PC-9 (cell line): ENCODE measurements at places on chromosomes 6 and 20. TPM values are rescaled to one million over a fixed set of nuclear protein-coding genes. Genes with fewer than 3 reads are reported as not detected.
A peak's percentile ranks its signal among the peaks of the same experiment; 100 is the strongest.

- no peak for DNase-seq
Measured at GRCh38 chr6:5532941-5533340, 271.6 kb downstream of the FARS2 start.

The C6orf118 gene
- total RNA-seq: not detected in 2 replicates

GRCh38 chr20:3208786-3209256 lies 477 bp upstream of the ITPA start:
- no peak for DNase-seq

The MARCKS gene
- total RNA-seq: 93.2 and 106 TPM in 2 replicates

DNA sequence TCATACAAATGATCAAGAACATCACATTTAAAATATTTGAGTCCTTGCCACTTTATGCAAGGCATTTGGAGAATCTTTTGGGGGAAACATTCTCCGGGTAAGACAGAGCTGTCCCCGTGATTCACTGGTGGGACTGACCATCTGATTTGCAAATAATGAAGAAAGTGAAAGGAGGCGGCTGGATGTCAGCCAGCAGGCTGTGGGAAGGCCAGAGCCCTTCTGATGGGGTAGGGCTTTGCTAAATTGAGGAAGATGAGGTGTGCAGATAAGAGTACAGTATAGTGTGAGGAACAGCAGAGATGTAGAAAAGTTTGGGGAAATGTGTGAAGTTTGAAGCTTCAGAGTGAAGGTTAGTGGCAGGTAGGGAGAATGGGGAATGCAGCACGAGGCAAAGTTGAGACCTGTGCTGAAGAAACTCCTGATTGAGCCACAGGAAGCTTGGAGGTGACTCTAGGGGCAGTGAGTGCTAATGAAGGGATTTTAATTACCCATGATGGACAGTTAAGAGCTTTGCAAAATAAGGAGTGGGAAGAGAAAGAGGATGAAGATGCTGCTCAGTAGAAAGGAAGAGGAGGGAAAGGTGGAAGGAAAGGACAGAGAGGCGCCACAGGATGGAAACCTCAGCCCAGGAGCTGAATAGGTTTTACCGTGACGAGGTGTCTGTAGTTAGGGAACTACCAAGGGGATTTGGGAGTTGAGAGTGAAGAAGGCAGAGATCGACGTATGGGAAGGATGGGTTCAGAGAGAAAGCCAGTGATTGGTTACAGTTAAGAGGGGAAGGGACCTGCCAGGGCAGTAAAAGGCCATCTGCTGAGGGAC lies 68.7 kb downstream of the SNX9 start:
- no peak for DNase-seq

The SEL1L2 gene
- total RNA-seq: not detected in 2 replicates

GRCh38 chr20:43558412-43559146 lies at the start of gene SGK2:
TSS of gene SGK2 (plus strand) at chr20:43559027. CDS start at chr20:43566496, 7,469 bp downstream.
- peak; percentile 53 for DNase-seq

DNA sequence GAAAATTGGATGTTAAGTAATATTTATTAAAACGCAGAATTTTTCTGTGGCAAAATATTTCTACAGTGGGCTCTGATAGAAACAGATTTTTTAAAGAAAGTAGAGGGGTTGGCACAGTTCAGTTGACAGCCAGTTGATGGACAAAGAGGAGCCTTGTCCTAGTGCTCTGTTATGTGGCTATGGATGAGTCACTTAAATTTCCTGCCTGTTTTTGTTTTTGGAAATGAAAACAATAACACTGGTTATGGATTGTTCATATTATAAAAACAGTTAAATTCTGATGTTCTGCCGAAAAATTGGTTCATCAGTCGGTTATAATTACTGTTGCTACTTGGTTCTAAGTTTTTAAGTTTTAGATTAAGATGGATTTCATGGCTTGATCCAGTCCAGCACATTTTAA lies 42.8 kb downstream of the MYO6 start:
- no peak for DNase-seq

GRCh38 chr6:157020881-157021343 lies 243.7 kb downstream of the ARID1B start:
- no peak for DNase-seq

The LPA gene
- total RNA-seq: not detected in 2 replicates

The APCDD1L gene
- total RNA-seq: 2.4 and 3.0 TPM in 2 replicates

GRCh38 chr6:155013457-155013876 lies 18.4 kb downstream of the TIAM2 start:
- DNase-seq: no peak

- DNase-seq: no peak
Measured at GRCh38 chr6:111015389-111016124, 33.7 kb downstream of the RPF2 start.

DNA sequence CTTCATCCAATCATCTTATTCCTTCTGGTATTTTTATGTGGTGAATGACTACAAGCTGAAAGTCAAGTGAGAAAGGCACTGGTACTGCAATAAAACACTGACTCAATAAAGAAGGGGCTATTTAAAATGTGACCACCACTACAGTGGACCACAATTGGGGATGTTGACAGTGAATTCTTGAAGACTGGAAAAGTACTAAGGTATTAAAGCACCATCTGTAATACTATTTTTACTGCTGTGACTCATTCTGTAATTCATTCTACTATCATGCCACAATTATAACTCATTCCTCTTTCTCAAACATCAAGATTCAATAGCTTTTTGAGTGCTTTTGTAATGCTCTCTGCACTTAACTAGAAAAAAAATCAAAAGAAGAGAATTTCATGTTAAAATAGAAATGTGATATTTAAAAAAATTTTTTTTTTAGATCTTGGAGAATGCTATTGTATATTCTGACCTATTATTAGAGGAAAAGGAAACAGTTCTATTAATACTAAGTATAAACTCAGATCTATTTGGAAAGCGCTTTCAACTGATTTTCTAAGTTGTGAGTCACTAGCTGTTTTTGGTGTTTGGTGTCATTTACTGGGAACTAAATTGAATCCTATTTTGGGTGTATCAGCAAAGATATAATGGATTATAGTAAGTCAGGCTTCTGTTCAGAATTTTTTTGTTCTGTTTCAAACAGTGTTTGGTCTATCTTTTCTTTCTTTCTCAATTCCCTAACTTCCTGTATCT lies 104.7 kb upstream of the TMEM170B start:
- peak; percentile 65 for DNase-seq

The RCAN2 gene
- 0.44 and 0.68 TPM in 2 replicates for total RNA-seq

DNA sequence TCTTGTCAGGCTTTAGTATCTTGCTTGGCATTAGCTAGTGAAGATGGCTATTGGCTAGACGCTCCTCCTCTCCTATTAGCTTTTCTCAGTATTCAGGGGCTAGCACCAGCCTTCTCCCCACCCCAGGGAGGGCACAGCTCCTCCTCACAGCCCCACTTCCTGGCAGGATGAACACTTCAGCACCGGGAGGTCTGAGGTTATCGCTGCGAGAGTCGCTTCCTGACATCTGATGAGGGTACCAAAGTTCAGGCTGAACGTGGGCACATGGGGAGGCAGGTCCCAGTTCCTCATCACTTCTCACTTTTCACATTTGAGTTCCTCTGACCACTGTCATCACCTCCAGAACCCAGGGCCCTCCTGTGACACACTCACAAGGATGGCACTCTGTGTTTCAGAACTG lies 66.6 kb downstream of the LAMA4 start:
- DNase-seq: no peak

DNA sequence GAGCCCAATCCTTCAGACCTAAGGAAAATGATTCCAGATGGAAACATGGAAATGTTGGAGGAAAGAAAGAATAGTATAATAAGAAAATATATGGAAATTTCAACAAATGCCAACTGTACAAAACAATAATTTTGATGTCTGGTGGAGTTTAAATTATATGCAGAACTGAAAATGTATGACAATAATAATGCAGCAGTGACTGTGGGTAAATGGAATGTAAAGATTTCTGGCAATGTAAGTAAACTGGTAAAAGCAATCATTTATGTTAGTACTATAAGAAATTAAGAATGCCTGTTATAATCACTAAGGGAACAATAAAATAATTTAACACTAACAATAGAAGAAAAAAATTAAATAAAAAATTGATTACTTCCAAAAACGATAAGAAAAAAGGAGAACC lies 89.0 kb downstream of the EDN1 start:
- DNase-seq: no peak

DNA sequence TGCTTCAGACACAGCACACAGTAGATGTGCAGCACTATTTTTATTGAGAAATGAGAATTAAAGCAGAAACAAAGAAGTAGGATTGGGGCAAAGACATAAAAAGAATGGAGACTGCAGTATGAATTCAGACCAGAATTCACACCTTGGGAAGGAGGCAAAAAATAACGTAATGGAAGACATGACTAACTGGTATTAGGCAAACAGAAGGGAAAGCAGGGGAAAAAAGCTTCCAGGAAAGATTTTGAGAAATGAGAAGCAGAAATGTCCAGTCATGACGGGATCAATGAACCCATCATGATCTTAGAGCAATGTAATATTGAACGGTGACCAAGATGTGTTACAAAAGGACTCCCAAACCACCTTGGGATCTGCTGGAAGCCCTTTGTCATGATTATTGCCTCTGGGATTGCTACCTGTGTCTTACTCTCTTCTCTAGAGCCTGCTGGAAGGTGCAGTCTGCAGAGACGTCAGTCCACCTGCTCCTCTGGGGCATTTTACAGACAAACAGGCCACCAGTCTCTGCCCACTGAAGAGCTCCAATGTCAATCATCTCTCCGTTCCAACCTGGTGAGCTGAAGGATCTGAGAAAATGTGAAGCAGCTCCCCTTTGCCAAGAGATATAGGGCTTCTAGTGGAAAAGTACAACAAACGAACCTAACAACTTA lies 8.7 kb downstream of the NUDT3 start:
- no peak for DNase-seq

DNA sequence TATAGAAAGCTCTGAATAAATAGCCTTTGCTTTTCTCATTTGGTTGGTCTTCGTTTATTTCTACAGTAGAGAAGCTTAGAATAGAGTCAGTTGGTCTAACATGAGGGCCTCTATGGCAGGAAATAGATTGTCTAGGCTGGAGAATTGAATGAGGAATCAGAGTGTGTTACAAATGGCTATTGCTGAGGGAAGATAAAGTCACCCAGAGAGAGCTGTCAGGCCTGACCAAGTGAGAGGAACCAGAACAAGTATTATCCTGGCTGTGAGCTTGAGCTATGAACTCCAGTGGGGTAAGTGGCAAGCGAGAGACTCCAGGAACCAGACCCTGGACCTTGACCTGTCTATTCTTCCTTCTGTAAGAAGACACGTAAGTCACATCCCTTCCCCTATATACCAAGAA lies 353.1 kb downstream of the CD83 start:
- no peak for DNase-seq

DNA sequence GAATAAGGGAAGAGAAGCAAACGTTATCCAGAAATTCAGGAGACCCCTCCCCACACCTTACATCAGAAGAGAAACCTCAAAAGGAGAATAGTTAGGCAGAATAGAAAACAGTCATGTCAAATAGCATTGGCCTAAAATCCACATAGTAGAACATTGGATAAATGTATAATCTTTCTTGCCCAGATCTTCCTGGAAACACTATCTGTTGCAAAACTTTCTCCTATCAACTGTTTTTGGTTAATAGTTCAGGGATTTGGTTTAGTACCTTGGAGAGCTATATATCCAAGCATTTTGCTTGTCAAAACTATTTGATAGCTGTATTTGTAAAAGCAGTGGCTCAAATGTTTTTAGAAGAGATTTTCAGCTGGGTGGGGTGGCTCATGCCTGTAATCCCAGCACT lies 74.3 kb upstream of the PHACTR2 start:
- DNase-seq: no peak

- peak; percentile 71 for DNase-seq
Measured at GRCh38 chr6:83431545-83432155, 799 bp upstream of the ME1 start.

The FNDC1 gene
- total RNA-seq: not detected in 2 replicates

DNA sequence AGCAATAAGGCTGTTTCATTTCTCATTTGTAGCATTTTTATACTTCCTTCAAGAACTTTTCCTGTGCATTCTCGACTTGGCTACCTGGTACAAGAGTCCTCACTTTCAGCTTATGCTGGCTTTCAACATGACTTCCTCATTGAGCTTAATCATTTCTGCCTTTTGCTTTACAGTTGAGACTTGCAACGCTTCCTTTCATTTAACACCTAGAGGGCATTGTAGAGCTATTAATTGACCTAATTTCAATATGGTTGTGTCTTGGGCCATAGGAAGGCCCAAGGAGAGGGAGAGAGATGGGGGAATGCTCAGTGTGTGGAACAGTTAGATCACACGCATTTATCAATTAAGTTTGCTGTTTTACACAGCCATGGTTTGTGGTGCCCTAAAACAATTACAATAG lies 37.2 kb downstream of the SLC22A2 start:
- DNase-seq: no peak

DNA sequence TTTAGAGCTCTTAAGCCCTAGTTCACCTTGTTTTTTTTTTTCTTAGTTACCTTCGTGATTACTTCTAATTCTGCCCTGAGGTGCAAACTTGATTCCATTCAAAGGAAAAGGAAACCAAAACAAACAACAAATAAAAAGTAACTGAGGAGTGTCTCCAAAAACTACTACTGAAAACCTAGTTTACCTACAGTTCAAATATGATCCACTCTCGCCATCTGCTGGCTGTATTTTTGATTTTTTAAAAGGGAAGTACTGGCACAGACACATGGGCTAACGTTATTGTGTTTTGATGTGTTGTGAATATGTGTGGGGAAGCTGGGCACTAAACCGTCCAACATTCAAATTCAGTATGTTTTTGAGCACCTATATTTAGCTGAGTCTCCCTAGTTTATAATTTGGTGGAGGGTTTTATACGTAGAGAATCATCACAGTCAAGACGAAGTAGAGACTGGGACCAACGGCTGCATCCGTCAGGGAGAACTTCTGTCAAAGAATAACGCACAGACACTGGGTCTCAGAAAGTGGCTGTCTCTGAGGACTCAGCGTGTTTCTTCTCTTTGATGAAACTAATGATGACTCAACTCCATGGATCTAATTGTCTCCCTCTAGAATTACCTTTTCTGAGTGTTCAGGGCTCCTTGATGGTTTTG lies 373.5 kb upstream of the BTBD3 start:
- peak; percentile 49 for DNase-seq

- DNase-seq: no peak
Measured at GRCh38 chr6:24910331-24910960, 25.3 kb downstream of the RIPOR2 start.

- DNase-seq: no peak
Measured at GRCh38 chr6:13813026-13813425, 1.3 kb downstream of the MCUR1 start.

The SIRPB2 gene
- 4.5 and 7.1 TPM in 2 replicates for total RNA-seq

GRCh38 chr6:80143419-80143937 lies 37.0 kb downstream of the BCKDHB start:
- peak; percentile 82 for DNase-seq
